Stimulated activated CD4-positive, alpha-beta T cell treated with anti-CD3 and anti-CD28 coated beads, Interleukin-15, amount 100 ng/mL, for 24 hours (primary cell): ENCODE measurements at places on chromosomes 5 and 9.

GRCh38 chr9:694092-694402 is 147.4 kb upstream of the DMRT1 start:
- DNase-seq: no peak

- no peak for DNase-seq
These were observed 73.9 kb downstream of the ATG10 start for GRCh38 chr5:82045554-82046275.

DNA sequence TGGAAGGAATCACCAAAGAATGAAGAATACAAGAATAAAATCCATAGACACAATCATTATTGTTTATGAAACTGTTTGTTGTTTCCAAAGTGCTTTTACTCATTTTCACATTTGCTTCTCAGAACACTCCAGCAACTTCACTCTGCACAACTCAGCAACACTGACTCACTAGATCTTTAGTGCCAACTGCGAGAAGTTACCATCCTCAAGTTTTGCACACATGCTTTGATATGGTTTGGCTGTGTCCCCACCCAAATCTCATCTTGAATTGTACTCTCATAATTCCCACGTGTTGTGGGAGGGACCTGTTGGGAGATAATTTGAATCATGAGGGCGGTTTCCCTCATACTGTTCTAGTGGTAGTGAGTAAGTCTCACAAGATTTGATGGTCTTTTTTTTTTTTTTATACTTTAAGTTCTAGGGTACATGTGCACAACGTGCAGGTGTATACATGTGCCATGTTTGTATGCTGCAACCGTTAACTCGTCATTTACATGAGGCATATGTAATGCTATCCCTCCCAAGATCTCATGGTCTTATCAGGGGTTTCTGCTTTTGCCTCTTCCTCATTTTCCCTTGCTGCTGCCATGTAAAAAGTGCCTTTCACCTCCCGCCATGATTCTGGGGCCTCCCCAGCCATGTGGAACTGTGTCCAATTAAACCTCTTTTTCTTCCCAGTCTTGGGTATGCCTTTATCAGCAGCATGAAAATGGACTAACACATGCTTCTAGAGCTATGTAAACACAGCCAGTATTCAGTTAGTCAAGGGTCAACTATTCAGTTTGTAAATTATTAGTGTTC is 36.9 kb downstream of the CLINT1 start:
- DNase-seq: peak; percentile 12

DNA sequence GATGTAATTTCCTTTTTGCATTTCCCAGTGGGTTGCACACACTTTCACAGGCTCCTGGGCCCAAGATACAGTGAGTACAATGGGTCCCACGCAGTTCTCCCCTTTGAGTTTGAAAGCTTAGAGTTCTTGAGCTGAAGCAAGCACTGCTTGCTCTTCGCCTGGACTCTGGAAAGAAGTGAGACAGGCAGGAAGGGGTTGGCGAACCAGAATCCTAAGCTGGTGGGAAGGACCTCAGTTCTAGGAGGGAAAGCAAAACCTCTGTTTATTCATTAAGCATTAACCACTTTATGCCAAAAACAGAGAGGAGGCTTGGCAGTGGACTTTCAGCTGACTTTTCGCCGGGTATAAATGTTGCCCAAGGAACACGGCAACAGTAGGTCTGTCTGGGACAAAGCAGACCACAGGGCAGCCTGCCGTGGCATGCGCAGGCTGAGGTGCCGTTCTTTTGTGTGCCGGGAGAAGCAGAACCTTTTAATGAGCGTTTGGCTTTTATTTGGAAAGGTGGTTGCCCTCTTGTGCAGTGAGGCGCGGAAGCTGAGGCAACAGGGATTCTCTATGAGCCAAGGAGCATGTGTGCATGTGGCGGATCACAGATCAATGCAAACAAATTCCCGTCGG is 239.9 kb upstream of the PANK3 start:
- no peak for DNase-seq

DNA sequence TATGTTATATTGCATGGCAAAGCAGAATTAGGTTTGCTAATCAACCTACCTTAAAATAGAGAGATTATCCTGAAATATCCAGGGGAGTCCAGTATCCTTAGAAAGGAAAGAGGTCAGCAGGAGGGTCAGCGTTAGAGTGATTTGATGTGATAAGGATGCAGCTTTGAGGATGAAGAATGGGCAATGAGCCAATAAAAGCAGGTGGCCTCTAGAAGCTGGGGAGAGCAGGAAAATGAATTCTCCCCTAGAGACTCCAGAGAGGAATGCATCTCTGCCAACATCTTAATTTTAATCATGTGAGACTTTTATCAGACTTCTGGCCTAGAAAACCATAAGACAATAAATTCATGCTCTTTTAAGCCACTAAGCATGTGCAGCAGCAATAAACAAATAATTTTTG is 65.7 kb upstream of the SYK start:
- no peak for DNase-seq

DNA sequence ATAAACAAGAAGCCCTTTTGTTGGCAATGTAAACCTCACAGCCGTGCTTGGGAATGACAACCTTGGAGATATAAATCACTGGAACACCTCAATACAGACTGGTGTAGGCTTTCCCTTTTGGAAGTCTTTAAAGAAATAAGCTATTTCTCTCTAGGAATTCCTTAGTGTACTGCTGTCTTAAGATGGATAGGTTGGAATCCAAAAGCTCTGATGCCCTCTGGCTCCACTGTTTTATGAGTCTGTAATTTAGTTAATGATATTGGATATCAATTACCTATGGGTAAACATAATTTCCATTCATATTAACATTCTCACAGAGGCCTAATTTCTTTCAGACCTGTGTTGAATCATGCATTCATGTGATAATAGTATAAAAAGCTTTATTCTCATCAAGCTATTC is 435.9 kb upstream of the MPDZ start:
- DNase-seq: no peak
